Cortex of kidney (tissue), 1 donor: ENCODE measurements at places on chromosomes 2 and 18.

DNA sequence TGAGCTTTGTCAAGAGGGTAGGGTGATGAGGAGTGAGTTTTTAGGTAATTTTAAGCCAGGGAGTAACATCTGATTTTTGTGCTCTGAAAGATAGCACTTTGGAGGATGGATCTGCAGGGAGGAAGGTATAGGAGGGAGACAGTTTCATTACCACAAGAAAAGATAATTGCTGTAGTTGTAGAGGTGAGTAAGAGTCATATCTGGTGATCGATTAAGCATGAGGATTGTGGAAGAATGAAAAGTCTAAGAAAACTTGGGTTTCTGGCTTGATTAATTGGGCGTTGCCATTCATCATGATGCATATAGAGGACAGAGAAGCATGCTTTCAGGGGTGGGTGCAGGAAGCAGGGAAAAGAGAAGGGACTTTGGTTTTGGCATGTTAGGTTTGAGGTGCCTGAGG is 18.5 kb downstream of the KCMF1 start:
- no peak for DNase-seq

- no peak for DNase-seq
Observed at GRCh38 chr2:226609366-226609765, 190.3 kb downstream of the IRS1 start.

GRCh38 chr2:230981704-230982103 is 14.2 kb upstream of the SPATA3 start:
- no peak for DNase-seq

DNA sequence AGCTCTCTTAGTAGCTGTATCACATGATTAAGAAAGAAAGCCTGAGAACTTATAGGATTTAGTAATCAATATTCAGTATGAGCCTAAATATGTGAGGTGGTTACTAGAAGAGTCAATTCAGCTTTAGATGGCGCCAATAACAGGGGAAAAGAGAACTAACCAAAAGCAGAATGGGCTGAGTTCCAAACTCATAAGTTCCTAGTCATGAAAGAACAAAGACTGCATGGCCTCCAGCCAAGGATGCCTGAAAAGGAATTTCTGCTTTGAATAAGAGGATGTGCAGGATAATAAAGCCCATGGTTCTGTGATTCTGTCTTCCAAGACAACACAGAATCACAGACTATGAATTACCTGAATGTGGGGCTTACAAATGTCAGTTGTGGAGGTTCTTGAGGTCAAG is 196.5 kb downstream of the SATB2 start:
- no peak for DNase-seq

- no peak for DNase-seq
Observed at GRCh38 chr2:234905547-234906265, 46.1 kb upstream of the SH3BP4 start.

DNA sequence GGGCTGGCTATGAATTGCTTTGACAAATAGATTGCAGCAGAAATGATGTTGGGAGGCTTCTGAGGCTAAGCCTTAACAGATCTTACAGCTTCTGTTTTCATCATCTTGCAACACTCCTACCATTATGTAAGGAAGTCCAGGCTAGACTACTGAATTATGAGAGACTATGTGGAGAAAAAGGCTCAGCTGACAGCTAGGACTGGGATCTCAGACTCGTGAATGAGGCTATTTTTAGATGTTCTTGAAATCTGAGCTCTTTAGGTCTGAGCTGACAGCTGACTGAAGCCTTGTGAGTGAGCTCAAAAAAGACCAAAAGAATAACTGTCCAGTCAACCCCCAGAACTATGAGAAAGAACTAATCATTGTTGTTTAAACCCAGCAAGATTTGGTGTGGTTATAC is 70.3 kb downstream of the VWC2L start:
- DNase-seq, result no peak

- no peak for DNase-seq
Observed at GRCh38 chr18:24369426-24369825, 28.2 kb downstream of the OSBPL1A start.

DNA sequence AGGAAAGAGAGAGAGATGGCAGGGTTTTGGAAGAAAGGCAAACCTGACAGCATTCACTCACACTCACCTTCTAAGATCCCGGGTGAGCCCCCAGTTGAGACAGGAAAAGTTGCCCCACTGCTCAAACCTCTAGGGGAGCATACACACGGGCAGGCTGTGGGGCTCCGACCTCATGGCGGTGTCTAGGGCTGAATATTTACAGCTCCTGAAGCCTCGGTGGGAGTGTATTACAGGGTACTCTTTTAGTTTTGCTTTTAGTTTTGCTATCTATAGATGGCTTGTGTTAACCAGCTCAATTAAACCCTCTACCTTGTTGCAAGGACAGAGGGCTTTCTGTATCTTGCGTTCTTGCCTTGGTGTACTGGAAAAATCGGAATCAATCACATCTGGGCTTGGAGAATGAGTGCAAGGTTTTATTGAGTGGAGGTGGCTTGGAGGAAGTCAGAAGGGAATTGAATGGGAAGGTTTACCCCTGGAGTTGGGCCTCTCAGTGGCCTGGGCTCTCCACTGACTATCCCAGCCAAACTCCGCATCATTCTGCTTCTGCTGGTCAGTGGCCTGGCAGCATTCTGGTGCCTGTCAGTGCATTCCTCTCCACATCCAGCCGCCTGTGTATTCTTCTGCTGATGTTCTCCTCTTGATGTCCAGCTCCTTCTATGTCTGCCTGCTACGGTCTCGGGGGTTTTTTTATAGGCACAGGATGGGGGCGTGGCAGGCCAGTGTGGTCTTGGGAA is 10.1 kb upstream of the IFIH1 start:
- no peak for DNase-seq

DNA sequence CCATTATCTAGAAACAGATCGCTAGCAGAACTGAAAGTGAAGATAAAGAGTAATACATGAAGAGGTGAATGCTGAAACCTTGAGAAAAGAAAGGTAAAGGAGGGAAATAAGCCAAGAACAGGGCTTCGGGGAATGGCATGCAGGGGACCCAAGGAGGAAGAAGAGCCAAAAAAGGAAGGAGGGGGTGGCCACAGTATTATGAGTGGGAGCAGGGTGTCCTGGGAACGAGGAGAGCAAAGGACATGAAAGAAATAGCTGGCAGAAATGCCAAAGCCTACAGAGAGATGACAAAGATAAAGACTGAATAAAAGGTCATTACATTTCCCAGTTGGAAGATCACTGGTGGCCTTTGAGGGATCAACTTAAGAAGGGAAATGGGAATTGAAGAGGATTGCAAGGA is 82.9 kb downstream of the ACTR3 start:
- DNase-seq, result no peak

GRCh38 chr18:35835833-35836232 is 136.6 kb upstream of the RMP24 start:
- no peak for DNase-seq

GRCh38 chr2:10094271-10094814 is 14.1 kb upstream of the CYS1 start:
- no peak for DNase-seq

DNA sequence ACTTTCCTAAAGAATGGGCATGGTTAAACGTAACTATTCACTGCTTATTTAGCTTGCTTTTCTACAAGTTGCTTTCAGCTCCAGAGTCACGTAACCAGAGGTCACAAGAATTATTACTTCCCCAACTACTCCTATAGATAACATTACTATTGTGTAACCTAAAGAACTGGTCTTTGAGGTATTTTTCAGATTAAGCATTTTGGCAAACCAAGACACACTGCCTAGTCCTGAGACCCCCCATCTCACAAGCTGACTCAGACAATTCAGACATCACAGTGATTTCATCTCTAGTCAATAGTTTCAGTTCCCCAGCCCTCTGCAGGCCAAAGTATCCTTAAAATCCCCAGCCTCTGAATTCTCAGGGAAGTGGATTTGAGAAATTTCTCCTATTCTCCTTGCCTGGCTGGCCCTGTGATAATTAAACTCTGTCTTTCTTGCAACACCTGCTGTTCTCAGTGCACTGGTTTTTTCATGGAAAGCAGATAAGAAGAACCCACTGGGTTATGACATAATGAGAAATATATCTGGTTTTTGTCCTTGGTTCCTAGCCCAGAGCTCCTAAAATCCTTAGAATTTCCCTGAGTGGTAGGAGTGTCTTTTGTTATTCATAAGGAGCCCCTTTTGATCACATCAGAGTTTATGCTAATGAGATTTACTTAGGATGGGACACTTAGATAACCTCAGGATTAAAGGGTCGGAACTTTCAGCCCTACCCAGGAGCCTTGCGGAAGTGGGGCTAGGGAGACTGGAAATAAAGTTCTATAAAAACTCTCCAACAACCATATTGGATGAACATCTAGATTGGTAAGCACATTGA is 1310.8 kb upstream of the CHAC2 start:
- DNase-seq, result no peak

- no peak for DNase-seq
Observed at GRCh38 chr18:14747513-14748474, at the start of gene ANKRD30B. TSS of gene ANKRD30B (plus strand) at chr18:14748172. CDS start at chr18:14748420, 248 bp downstream.

DNA sequence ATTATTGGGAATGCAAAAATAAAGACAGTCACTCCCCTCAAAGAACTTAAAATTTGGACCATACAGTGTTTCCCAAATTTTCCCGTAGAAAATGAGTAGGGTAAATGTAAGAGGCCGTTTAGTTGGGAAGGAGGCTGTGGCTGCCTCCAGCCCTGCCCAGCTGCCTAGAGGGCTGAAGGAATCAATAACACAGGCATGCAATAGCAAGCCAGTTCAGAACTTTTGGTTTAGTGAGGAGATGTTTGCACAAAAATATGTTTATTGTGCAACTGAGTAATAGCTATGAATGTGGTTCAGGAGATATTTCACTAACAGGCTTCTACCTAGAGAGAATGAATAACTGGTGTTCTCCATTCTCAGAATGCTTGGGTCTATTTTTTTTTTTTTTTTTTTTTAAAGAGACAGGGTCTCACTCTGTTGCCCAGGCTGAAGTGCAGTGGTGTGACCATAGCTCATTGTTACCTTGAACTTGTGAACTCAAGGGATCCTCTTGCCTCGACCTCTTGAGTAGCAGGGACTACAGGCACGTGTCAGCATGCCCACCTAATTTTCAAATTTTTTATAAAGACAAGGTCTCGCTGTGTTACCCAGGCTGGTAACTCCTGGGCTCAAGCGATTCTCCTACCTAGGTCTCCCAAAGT is 23.6 kb downstream of the UGP2 start:
- DNase-seq, result no peak

DNA sequence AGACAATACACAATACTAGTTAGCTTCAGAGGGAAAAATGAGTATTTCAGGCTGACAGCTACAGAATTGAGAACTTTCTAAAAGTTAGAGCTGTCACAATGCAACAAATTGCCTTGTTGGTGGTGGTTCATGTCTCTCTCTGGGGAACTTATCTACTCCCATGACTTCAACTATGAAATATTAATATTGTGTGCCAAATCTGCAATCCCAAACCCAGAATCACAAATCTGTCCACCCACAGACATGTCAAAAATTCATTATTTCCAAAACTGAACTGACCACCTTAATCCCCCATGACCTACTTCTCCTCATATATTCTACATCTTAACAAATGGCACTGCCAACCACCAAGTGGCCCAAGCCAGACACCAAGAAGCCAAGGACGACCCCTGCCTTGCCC is 143.5 kb downstream of the TCF4 start:
- DNase-seq, result no peak

DNA sequence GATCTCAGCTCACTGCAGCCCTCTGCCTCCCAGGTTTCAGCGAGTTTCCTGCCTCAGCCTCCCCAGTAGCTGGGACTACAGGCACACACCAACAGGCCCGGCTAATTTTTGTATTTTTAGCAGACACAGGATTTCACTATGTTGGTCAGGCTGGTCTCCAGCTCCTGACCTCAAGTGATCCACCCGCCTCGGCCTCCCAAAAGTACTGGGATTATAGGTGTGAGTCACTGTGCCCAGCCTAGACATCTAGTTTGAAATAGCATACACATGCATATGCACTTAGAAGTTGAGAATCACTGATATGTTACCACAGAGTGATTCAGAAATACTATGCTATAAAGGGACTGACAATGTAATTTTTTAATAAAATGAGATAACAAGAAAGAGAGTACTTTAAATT is 69.8 kb upstream of the CDKL4 start:
- no peak for DNase-seq

- DNase-seq, result no peak
Observed at GRCh38 chr2:197803033-197803444, 1.4 kb upstream of the PLCL1 start.

DNA sequence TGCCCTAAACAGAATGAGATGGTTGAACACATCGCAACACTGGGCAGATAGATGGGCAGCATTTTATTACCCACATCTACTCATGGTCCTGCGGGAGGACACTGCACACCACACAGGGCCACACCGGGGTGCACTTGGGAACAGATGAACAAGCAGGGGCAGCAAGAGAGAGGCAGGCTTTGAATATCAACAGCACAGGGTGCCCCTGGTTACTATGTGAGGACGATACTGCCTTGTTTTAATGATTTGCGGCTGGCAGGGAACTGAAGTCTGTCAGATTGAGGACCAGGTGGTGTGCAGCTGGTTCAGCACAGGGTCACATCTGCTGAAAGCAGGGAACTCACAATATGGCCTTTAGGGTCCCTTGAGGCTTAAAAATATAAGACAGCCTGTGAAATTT is 195.7 kb downstream of the PIEZO2 start:
- no peak for DNase-seq

DNA sequence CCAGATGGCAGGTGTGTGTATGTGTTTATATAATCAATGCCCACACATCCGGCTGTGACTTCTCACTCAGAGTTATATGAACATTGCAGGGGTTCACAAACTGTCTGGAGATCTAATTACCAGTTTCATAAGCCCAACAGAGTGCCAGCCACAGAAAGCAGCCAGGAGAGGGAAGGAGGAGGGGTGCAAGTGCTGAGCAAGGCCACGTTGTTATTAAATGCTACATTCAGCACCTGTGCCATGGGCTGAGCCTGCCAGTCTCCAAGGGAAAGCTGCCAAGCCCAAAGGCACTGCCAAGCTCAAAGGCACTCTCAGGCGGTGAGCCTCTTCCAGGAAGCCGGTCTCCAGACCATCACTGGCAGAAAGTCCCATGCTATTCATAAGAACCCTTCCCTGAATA is 17.4 kb downstream of the XDH start:
- no peak for DNase-seq

- no peak for DNase-seq
Observed at GRCh38 chr2:10078704-10079265, 1.4 kb downstream of the CYS1 start.

DNA sequence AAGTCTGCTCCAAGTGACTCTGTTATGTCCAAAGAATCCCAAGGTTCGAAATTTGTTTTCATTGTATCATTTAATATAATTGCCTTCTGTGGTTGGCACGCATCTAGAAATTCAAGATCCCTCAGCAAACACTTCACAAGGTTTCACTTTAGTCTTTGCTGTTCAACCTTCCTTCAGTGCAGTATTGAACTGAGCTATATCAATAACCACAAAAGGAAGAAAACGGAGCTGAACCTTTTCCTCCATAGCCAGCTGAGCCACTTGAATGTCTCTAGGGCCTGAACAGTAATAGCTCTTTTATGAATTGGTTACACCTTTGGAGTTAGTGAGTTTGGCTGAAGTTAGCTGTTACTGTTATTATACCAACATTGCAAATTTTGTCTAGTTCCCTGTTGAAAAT is 357.7 kb upstream of the HNRNPA3 start:
- DNase-seq, result no peak

DNA sequence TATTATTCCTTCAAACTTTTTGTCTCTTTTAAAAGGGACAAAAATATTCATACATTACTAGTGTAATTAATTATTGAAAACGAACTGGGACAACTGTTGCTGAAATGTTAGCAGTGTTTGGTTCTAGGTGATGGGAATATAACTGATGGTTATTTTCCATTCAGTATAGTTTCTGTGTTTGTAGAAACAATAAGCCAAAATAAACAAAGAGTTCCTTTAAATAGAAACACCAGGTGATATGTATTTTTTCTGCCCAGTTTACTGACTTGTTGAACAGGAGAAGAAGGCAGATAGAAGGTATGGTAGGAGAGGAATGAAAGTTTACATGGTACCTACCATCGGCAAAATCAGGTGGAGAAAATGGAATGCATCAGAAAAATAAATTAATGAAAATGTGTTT is 74.2 kb downstream of the LYPD6B start:
- DNase-seq, result no peak
